Epithelial cell of alveolus of lung (primary cell): ENCODE measurements at places on chromosomes 3 and 15. TPM values are rescaled to one million over a fixed set of nuclear protein-coding genes. Genes with fewer than 3 reads are reported as not detected.

GASK1A gene
- 1.1 and 1.2 TPM in 2 replicates for total RNA-seq

BSN gene
- 0.08 and 0.13 TPM in 2 replicates for total RNA-seq

TEX9 gene
- total RNA-seq = 2.0 and 3.4 TPM in 2 replicates

ROPN1 gene
- not detected in 2 replicates for total RNA-seq

IGF1R gene
- 34.1 and 98.8 TPM in 2 replicates for total RNA-seq
